GM23248 (cell line): ENCODE measurements at places on chromosomes 3 and 15.

DNA sequence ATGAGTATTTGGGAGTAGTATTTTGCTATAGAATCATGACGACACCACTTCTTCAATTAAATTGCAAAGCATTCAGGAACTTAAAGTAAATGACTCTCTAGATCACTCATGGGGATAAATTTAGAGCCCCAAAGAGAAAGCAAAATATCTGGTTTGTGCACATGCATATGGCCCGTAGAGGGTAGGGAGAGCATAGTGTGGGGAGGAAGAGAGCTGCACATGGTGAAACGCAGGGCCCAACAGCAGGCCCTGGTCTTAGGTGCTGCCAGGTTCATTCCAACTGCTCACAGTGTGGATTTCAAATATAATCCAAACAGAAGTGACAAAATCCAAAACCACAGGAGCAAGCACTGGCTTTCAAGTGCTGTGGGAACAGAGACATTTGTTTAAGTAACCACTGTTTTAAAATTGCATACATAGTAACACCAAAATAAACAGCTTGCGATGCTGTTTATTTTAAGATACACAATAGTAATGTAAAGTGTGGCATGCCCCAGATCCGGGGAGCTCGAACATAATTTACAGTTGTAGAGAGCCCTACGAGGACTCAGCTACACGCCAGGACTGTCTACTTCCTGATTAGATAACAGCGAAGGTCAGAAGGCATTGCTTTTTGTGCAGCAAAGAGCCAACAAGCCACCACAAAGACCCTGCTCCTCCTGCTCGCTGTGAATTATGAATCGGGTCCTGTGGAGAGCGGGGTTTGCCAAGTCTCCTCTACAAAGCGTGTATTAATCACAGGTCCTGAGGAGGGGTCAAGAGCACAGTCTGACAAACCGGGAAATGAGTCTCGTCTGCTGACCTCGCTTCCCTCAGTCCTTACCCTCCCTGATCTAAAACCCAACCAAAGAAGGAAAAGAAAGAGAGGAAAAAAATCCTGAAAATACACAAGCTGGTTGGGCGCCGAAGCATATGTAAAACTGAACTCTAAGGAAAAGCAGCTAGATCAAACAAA is 80.6 kb downstream of the MEIS2 start:
- no peak for DNase-seq

DNA sequence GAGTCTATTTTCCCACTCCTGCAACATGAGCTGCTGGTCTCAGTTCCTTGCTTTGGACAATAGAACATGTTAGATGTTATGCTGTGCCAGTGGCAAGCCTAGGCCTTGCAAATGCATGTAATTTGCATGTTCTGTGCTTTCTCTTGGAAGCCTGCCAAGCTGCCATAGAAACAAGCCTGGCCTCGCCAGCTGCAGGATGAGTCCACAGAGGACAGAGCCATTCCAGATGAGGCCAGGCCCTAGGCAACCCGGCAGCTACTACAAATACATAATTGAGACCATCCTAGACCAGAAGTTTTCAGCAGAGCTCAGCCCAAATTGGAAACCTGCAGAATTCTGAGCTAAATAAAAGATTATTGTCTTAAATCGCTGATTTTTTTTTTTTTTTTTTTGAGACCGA is 39.6 kb downstream of the TRIM69 start:
- peak; percentile 29 for DNase-seq

DNA sequence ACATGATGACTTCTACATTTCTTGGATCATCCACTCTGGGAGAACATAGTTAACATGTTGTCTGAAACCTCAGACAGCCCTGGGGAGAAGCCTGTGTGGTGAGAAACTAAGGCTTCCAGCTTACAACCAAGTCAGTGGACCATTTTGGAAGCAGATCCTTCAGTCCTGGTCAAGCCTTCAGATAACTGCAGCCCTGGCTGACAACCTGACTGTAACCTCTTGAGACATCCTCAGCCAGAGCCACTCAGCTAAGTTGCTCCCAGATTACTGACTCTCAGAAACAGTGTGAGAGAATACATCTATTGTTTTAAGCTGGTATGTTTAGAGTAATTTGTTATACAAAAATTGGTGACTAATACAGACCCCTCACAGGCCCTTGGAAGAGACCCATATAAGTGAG is 50.9 kb upstream of the KPNA4 start:
- DNase-seq, result peak; percentile 25

- no peak for DNase-seq
These were observed 288.9 kb upstream of the GBE1 start for GRCh38 chr3:82050382-82050781.

DNA sequence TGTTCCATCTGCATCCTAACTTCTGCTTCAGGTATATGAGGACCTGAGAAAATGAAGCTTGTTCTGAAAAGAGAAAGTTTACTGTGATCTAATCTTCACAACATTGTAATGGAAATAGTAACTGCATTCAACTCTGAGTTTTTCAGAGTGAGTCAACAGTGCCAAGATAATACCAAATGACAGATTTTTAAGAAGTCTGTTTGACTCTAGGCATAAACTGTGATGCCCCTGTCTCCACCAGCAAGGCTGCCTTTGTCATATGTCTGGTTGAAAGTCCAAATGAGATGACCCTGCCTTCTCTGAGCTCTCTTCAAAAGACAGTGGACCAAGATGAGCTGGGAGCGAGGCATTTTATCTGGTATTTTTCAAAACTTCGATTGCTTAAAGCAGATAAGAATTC is 44.8 kb upstream of the B3GNT5 start:
- no peak for DNase-seq
